ENCODE measurements at places on chromosomes 3 and 15.

DNA sequence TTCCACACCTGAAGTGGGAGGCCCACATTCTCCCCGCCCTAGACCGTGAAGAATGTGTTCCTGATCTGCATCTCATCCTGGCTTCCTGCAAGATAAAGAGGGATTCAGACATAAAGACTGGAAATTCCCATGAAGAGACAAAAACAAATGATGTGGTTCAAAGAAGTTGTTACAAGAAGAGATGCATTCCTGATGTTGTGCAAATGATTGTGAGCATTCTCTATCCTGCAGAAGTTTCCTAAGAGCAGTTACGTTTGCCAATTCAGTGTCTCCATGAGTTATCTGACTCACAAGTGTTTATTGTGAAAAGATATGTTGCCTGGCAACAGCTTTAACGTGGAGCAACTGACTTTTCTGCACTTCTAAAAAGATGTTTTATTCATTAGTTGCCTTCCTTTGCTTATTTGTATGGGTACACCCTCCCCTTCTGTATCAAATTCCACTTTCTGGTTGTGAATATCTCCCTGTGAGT, 107.8 kb downstream of the ZIC4 start:
- DNase-seq, result no peak

- DNase-seq, result no peak
Observed at GRCh38 chr15:72197041-72197459, 537 bp downstream of the GRAMD2A start.

GRCh38 chr15:99084965-99085364, 19.9 kb upstream of the SYNM start:
- DNase-seq, result no peak

DNA sequence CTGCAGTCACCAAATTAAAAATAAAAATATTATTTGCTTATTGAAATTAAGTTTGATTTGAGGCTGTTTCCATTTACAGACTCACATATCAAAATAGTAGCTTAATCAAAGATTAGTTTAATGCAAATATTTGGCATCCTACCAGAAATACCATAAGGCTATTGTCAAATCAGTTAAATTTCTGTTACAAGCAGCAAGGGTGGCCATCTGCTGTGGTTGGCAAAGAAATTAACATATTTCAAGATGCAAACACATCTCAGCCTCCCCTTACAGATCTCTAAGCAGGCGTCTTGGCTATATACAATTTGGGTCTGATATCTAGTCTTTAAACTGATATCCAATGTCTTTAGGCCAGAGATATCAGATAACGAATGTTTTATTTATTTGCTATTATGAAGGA, 83.2 kb upstream of the NEDD4 start:
- no peak for DNase-seq

DNA sequence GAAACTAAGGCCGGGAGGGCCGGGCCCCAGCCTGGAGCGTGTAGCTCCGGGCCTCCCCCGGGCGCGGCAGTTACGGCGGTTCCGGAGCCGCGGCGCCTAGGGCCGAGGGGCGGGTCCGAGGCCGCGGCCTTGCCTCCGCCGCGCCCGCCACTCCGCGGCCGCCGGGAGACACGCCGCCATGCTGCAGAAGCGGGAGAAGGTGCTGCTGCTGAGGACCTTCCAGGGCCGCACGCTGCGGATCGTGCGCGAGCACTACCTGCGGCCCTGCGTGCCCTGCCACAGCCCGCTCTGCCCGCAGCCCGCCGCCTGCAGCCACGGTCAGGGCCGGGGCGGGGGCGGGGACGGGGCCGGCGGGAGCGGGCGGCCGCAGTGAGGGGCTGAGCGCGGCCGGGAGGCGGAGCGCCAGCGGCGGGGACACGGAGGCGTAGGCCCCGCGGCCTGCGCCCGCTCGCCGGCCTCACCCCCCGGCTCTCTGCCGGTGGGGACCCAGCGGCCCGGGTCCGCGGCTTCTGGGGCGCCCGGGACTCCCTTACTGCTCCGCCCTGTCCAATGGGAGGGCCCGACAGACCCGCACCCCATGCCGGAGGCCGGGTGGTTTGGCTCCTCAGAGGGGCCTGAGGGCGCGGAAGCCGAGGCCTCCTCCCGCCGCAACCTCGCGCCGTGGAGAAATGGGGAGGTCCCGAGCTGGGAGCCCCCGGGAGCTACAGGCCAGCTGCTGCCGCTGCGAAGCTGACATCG, at the start of gene DIS3L:
Gene DIS3L (plus strand): TSS at position 150 of the 738 bp plus-strand sequence. CDS start 29 bp downstream, at position 179.
- DNase-seq, result peak; percentile 23

DNA sequence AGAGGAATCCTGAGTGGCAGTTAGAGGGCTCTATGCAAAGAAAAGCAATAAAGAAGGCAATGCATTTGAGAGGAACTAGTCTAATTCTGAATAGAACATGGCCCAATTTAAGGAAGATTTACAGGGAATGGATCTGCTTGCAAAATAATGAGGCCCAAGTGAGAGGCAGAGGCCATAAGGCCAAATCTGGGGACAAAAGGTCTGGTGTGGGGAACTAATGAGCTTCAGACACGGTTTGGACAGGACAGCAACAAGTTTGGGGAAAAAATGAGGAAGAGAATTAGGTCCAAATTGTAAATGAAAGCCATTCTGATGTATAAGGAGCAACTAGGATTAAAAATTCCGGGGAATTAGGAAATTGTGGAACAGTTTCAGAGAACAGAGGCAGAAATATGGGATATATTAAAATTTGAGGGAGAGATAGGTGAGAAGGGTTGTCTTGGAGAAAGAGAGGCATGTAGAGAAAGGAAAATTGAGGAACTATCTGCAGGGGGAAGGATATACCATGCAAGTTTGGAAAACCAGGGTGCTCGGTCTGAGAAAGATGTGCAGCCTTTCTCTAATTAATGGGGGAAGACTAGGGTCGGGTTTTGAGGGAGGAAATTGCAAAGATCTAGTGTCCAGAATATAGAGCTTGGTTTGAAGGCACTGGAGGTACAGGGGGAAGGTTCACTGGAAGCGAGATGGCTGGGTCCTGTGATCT, 73.8 kb downstream of the RBPMS2 start:
- DNase-seq, result no peak

DNA sequence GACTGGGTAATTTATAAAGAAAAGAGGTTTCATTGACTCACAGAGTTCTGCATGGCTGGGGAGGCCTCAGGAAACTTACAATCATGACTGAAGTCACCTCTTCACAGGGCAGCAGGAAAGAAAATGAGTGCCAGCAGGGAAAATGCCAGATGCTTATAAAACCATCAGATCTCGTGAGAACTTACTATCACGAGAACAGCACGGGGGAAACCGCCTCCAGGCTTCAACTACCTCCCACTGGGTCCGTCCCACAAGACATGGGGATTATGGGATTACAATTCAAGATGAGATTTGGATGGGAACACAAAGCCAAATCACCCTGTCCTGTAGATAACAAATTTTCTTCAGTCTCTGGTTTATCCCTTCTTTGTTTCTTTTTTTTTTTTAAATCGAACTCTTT, 31.0 kb upstream of the AVEN start:
- DNase-seq, result no peak

DNA sequence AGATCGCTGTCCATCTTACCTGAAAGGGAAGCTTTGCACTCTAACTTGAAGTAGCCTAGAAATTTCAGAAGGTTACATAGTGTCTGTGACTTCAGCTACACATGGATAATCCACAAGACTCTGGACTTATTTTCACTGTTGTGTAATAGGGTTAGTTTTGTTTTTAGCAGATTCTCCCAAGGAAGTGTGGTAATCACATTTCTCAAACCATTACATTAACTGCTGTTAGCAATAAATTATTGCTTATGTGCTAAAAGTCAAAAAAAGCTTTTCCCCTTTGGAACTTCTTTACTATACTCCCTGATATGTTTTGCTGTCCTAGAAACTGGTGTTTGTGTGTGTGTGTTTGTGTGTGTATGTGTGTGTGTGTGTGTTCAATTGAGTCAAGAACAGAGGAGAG, 351.8 kb upstream of the TPRG1 start:
- DNase-seq, result no peak

DNA sequence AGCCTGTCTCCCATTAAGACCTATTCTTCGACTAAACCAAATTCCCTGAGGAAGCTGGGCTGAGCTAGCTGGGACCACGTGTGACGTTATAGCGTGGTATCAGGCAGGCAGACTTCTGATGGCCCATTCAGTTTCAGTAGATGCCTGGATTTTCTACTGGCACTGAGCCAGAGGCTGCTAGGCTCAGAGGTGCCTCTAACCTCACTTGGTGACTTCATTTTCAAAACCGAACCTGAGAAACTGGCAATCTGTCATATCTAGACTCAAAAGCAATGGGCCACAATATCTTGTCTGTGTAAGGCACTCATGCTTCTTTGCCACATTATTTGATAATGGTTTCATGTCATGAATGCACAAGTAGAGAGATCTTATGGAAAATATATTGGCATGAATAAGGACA, 352.1 kb upstream of the AZI2 start:
- DNase-seq, result no peak

DNA sequence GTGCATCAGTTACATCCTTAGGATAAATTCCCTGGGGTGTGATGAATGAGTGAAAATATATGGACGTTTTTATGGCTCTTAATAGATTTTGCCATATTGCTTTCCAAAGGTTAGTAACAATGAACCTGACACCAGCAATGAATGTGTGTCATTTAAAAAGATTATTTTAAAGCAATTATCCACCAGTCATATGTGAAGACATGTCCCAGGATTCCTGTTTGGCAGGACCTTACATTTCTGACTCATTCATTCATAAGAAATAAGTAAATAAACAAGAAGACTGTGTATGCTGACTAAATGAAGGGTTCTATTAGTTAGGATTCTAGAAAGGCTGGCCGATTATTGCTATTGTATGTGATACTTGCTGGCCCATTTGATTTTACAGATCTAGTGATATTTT, 201.5 kb downstream of the SOX2 start:
- DNase-seq, result no peak

- no peak for DNase-seq
Observed at GRCh38 chr15:90994059-90994416, 297 bp downstream of the PRC1 start.

- DNase-seq, result no peak
Observed at GRCh38 chr15:81265256-81265943, 58.5 kb downstream of the STARD5 start.

DNA sequence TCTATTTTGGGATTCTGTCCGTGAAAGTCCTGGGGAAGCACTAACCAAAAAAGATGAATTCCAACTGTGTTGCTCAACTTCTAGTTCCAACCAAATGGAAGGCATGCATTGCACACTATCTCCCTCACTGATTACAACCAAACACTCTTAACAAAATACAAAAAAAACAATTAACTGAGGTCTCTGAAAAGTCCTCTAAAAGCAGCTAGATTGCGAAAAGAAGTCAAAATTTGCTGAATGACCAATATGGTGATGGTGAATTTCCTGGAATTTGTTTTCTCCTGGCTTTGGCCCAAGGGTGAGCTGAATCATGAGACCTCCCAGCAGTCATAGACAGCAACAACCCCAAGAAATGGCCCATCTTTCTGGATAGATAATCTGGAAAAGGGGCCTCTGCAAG, 28.3 kb downstream of the CYP19A1 start:
- DNase-seq, result no peak

DNA sequence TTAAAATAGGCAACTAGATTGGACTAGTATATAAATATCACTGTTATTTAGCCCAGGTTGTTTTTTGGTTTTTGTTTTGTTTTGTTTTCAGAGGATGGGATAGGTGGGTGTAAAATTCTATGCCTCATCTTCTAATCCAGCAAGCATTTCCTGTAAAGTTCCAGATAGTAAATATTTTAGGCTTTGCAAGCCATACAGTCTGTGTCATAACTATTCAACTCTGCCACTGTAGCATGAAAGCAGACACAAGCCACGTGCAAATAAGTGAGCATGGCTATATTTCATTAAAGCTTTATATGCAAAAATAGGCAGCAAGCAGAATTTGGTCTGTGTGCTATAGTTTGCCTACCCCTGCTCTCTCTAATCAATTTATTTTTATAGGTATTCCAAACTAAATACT, 657.3 kb upstream of the TGFBR2 start:
- DNase-seq, result no peak

DNA sequence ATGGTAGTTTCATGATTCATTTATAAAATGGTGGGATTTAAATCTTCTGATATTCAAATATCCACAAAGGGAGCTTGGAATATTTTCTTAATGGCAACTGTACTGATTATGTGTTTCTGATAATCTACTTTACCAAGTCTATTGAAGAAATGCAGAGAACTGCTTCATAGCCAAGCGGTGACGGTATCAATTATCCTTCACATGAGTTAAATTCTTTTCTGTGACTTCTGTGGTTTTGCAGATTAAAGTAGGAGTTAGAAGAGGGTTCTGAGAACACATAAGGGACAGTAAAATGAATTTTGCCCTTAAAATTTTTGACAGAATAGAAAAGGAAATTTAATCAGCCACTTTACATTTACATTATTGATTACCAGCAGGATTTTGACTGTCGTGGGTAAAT, 563.2 kb downstream of the GBE1 start:
- no peak for DNase-seq
